Right lung (tissue), 10 donors: ENCODE measurements at places on chromosomes 4 and X. TPM values are rescaled to one million over a fixed set of nuclear protein-coding genes. Genes with fewer than 3 reads are reported as not detected.

DNA sequence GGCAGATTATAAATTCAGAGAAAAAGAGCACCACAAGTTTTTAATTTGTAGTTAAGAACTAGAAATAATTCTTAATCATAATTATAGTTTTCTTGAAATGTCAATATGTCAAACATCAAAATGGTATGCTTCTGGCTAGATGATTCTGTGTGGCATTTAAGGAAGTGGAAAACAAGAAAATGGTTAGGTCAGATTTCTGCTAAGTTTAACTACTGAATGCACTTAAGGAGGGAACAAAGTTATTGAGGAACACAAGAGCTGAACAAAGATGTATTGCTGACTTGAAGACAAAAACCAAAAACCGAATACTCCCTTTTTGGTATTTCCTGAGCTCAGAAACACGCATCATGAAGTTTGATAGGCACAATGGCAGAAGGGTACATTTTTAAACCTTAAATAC, 58.7 kb upstream of the GPR34 start:
- no peak for DNase-seq

GRCh38 chr4:36260731-36261130, 16.4 kb upstream of the ARAP2 start:
- DNase-seq: no peak

- no peak for DNase-seq
Observed at GRCh38 chr4:69075061-69075792, 21.0 kb upstream of the UGT2B7 start.

GRCh38 chr4:100581337-100581736, 63.5 kb upstream of the EMCN start:
- DNase-seq: no peak

DNA sequence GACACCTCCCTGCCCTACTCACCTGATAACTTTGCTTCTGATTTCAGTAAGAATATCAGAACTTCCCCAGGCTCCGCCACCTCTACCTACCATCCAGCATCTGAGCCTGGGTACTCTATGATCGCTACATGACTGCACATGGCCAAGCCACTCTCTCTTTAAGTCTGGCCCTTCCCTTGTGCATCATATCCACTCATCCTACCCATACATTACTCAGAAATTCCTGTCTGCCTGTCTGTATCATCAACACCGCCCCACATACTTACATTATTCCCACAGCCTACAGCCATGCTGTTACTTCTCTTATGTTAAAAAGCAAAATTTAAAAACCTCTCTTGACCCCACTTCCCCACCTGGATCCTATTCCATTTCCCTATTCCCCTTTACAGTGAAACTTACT, 84.7 kb downstream of the SCD5 start:
- no peak for DNase-seq

- DNase-seq: no peak
Observed at GRCh38 chr4:115515772-115516171, 402.4 kb upstream of the NDST4 start.

GRCh38 chr4:36509845-36510244, 228.4 kb downstream of the DTHD1 start:
- DNase-seq: no peak

DNA sequence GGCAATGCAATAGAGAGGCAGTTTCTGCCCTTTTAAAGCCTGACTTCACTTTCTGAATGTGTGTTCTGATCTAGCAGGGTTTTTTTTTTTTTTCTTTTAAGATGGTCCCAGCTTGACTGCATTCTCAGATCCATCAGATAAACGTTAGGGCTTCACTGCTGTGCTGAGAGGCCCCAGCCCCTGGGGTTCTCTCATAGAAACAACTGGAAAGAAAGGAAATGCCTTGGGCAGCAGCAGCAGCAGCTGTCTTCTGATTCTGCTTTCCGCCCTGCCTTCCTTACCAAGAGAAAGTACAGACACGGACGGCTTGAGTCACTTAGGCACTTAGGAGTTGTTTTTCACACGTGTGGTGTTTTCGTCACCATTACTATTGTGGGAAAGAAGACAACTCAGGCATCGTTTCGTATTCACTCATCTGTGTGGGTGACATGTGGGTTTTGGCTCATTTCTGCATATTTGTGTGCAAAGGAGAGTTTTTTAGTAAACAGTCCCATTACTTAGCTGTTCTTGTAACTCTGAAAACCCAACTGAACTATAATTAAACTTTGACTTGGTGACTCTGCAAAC, 172.0 kb downstream of the PTTG2 start:
- peak; percentile 71 for DNase-seq

GRCh38 chr4:176302283-176303275, 17.2 kb upstream of the SPCS3 start:
- DNase-seq: no peak

DNA sequence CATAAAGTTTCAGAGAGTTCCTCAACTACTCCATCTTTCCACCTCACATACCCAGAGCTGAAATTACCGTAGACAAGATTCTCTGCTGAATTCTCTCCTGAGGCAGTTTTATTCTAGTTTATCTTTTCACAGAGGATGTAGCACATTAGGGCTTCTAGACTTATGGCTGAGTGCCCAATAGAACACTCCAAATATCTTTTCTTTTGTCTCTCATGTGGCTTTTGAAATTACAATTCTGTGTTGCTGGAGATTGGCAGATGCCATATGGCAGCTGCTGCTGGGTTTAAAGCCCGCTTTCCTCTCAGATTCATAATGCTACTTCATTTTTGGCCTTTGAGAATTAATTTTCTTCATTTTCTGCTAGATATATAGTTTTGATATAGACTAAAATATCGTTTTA, 107.6 kb upstream of the BANK1 start:
- DNase-seq: no peak

DNA sequence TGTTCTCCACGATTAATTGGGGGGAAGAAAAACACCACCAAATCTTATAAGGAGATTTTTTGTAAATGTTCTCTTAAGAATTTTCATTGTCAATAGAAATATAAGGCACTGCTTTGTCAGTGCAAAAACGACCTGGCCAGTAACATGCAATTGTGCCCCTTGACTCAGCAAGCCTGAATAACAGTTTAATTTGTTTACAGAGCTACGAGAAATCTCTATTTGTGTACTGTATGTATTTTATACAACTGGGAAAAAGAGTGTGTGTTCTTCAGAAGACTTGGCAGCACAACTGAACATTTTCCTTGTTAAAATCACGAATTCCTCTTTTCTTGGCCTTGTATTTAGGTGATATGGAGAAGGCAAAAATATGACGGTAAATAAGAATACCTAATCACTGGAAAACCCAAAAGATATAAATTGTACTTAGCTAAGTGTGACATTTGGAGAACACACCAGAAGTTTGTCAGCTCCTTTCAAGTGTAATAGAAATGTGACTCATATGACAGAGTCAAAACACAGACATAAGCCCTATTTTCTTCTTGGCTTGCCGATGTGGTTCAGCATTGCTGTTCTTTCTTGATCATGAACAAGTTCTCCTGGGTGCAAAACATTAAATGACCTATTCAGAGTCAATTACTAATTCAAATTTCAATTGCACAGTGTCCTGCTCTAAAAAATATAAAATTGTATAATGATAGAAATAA, 945.0 kb upstream of the INTU start:
- DNase-seq: no peak

- no peak for DNase-seq
Observed at GRCh38 chr4:124872659-124873058, 160.1 kb upstream of the ANKRD50 start.

DNA sequence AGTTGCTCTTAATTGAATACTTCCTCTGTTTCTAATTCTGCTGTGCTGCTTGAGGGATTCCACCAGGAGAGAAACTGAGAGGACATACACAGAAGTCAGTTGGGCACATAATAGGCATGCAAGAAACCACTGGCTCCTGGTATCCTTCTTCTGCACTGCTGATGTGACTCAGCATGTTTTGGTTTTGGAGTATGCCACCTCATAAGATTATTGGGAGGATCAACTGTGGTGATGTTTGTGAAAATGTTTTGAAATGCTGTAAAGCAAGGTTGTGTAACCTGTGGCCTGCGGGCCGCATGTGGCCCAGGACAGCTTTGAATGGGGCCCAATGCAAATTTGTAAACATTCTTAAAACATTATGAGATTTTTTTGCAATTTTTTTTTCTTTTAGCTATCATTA, 119.6 kb downstream of the GATB start:
- DNase-seq: no peak

DNA sequence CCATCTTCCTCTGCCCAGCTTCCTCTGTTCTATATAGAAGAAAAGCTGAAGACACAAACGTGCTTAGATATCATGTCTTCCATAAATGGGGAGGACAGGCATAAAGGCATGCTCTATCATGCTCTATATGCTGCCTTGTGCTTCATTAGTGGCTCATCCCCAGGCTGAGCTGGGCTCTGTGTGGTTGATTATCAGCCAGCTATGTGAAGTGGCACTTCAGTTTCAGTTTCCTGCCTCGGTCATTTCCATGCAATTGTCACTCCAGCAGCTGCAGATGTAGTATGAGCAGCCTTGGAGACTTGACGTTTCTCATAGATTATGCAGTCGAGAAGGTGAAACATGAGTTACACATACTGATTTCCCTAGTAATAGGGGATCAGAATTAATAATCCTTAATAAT, 106.2 kb downstream of the SYTL5 start:
- DNase-seq: no peak

DNA sequence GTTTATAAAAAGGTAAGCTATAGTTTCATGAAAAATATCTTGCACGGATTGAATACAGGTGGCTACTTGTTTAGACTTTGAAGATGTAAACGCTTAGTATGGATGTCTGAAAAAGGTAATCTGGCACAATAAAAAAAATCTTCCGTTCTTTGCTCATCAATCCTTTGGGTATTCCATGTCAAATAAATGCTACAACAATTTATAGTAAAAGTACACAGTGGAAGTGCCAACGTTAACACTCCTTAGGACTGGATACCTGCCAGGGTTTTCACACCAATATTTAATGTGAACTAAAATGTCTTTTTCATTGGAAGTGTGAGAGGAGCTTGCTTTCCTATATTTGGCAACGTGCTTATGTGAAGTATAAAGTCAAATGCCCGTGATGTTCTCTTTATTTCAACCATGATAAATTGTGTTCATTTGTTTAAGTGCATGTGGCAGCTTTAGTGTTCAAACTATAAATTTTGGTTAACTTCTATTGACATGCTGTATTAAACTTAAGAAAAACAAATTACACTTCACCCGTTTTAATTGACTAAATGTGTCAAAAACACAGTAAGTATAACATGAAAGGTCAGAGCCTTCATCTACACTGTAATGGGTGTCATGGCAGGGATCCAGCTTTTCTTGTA, 121.7 kb upstream of the HAND2 start:
- DNase-seq: no peak

GRCh38 chrX:21698272-21698671, 40.1 kb upstream of the KLHL34 start:
- no peak for DNase-seq

DNA sequence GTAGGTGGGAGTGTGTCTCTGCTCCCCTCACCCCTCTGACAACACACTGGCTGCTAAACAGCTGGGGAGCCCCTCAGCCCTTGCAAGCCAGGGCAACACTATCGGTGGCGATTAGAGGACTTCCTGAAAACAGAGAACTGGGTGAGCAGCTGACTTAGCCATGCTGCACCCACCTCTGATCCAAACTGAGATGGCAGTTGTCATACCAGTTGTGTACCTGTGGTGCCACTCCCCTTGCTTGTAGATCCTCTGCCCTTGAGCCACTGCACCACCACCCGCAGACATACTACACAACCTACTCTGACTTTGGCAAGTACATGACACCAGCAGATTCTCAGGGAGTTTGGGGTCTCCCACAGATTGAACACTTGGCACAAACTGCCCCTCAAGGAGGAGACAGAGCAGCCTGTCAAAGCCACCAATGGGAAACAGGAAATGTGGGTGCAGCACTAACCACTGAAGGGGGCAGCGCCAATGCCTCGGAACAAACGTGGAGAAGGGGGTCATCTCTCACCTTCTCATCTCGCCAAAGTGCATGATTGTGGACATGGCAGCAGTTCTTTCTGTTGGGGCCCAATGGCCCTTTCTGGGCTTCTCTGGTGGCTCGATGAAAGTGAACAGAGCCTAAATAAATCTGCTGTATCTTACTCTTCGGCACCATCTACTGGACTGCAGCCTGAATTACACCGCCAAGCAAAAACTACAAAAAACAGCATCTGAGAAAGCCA, 119.8 kb downstream of the NEK1 start:
- DNase-seq: no peak

- peak; percentile 10 for DNase-seq
Observed at GRCh38 chrX:65528705-65529340, 5.8 kb downstream of the LAS1L start.

DNA sequence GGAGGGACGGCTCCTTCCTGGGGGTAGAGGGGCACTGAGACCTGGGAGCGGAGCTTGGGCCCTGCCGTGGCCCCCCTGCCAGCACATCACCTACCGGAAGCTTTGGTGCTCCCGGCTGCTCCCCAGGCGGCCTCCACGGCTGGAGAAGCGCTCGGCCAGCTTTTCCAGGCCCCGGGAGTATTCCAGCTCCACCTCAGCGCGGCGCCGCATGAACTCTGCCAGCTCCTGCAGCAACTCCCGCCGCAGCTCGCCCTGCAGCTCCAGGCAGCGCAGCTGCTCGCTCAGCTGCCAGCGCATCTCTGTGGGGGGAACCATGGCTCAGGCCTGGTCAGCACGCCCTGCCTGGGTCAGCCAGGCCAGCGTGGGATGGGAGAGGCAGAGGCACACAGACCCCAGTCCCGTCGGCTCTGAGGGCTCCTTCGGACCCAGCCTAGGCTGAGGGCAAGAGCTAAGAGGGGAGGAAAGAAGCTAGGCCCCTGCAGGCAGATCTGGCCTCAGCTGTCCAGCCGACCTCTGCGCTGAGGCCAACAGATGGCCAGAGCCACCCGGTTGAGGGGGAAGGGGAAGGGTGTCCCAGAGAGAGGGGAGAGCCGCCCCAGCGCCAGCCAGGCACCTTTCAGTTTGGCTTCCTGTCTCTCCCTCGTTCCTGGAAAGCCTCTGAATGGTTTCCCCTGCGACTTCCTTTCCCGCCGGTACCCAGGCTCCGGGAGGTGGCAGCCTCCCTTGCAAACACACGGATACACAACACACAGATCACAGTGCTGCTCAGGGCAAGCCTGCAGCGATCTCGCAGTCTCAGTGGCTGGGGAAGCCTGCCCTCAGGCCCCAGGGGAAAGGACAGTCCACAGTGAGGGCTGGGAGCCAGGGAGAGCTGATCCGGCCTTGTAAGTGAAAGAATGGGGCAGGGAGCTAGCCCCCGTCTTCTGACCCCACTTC, 4.3 kb downstream of the ARHGAP4 start:
- no peak for DNase-seq

- no peak for DNase-seq
Observed at GRCh38 chr4:143763587-143763986, 63.1 kb upstream of the FREM3 start.

DNA sequence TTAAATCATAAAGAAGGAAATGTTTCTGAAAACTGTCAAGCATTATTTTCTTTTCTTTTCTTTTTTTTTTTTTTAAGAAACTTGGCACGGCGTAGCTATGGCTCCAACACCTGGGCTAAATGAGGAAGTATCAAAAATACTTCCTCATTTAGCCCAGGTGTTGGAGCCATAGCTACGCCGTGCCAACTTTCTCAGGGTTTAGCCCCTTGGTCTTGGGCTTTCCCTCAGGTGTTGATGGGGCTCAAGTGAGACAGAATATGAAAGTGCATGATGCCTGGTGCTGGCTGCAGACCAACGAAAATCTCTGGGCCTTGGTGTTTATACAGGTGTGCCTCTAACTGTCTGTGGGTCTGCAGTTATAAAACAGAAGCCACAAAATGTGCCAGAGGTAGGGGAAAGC, 132.7 kb downstream of the ARHGAP24 start:
- DNase-seq: no peak

The MAGEB1 gene
- not detected for polyA plus RNA-seq

The ARSJ gene
- 6.7 TPM for polyA plus RNA-seq

The FOXP3 gene
- 0.32 TPM for polyA plus RNA-seq

The CD99L2 gene
- 36.1 TPM for polyA plus RNA-seq

The LGI2 gene
- polyA plus RNA-seq: 3.0 TPM

The YY2 gene
- 4.4 TPM for polyA plus RNA-seq

The CXCL8 gene
- polyA plus RNA-seq: 2.4 TPM

The CXCL3 gene
- 0.84 TPM for polyA plus RNA-seq

The MAP3K15 gene
- polyA plus RNA-seq: 2.2 TPM

The MTCP1 gene
- 17.4 TPM for polyA plus RNA-seq
